Ureter (tissue), 1 donor: ENCODE measurements at places on chromosomes 7 and 10. TPM values are rescaled to one million over a fixed set of nuclear protein-coding genes. Genes with fewer than 3 reads are reported as not detected.

GRCh38 chr10:107894516-107894915, 730.0 kb upstream of the SORCS1 start:
- DNase-seq: no peak

DNA sequence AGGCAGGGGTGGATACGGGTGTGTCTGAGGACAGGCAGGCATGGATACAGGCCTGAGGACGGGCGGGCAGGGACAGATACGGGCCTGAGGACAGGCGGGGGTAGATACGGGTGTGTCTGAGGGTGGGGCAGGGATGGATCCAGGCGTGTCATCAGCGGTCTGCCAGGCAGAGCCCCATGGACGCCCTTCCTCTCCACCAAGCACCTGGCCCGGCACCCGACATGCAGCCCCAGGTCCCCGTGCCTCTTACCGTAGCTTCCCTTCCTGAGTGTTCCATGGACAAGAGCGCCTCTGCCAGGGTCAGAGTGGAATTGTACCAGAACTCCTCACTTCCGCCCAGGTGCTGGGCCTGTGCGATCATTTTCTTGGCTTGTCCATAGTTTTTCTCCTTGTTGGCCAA, 74.6 kb upstream of the NKX6-2 start:
- DNase-seq: peak; percentile 26

- no peak for DNase-seq
These were observed 171.1 kb upstream of the PHF14 start for GRCh38 chr7:10802526-10802925.

- DNase-seq: no peak
These were observed 142.6 kb upstream of the CAV2 start for GRCh38 chr7:116356979-116357378.

GRCh38 chr7:117111535-117111934, 158.2 kb downstream of the ST7 start:
- DNase-seq: no peak

DNA sequence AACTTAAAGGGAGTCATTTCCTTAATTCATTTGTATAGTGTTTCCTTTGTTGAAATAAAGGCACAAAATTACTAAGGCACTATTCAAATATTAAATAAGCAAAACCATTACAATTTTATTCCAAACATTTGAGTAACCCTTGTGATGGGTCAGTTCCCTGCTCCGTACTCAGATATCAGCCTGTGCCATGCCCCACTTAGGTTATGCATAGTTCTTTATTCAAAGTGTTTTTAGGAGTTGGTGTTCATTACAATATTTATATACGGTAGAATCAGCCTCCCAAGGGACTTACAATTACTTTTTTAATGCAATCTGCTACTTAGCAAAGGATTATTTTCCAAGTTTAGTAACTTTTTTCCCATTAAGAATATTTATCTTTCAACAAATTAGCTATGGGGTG, 119.3 kb upstream of the SEMA3D start:
- no peak for DNase-seq

DNA sequence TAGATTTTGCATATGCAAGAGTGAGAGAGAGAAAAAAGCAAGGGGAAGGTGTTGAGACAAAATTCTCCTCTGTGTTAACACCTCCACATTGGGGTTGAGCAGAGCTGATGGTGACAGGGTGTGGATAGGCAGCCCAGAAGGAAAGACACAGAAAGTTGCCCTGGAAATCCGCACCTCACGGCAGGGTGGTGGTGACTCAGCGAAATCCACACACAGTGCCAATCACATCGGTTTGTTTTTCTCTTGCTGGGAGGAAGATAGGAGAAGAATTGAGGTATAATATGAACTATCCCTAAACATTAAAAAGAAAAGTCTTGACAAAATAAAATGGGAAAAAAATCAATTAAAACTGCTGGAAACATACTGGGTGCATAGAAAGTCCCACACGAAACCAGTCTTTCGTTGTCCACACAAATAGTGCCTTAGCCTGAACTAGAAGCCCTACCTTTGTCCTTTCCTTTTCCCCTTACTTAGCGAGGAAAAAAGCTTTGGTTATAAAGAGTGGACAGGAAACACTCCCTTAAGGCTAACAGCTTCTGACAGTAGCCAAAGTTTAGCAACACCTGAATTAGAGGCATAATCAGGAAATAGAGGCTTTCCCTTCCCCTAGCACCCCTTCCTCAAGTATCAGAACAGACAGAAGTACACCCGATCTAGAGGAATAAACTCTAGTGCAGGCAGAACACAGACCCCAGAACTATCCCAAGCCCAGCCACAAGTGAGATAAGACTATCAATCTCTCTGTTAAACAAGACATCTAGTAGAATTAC, 39.2 kb upstream of the DNAJC1 start:
- DNase-seq: no peak

GRCh38 chr10:61195211-61195610, 251.2 kb upstream of the RHOBTB1 start:
- DNase-seq: no peak

GRCh38 chr7:156765901-156766656, 125.5 kb downstream of the RNF32 start:
- no peak for DNase-seq

GRCh38 chr10:17348501-17349349, 105.7 kb downstream of the ST8SIA6 start:
- DNase-seq: peak; percentile 70

- DNase-seq: no peak
These were observed 345.5 kb downstream of the GALNT17 start for GRCh38 chr7:71477441-71477840.

DNA sequence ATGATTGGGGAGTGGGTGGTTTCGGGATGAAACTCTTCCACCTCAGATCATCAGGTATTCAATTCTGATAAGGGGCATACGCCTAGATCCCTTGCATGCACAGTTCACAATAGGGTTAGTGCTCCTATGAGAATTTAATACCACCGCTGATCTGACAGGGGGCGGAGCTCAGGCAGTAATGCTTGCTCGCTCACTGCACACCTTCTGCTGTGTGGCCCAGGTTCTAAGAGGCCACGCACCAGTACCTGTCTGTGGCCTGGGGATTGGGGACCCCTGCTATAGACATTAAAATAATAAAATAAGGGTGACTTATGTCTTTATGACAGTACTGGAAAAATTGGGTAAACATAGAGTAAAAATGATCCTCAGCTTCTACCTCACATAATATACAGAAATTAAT, 66.1 kb downstream of the SAMD9 start:
- DNase-seq: no peak

DNA sequence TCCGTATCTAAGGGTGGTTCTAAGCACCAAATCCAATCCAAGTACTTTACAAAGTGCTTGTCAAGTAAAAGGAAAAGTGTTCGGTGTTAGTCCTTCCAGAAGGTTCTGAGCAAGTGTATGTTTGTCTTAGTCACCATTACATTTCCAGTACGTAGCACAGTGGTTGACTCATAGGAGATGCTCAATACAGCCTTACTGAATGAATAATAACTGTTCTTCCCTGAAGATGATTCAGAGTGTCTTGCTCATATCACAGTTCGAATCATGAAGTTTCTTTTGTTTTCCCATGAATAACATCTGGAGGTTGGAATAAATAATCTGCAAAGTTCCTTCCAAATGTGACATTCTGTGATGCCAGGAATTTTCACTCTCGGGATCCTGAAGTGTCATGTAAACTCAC, 53.4 kb downstream of the WNT2 start:
- no peak for DNase-seq

DNA sequence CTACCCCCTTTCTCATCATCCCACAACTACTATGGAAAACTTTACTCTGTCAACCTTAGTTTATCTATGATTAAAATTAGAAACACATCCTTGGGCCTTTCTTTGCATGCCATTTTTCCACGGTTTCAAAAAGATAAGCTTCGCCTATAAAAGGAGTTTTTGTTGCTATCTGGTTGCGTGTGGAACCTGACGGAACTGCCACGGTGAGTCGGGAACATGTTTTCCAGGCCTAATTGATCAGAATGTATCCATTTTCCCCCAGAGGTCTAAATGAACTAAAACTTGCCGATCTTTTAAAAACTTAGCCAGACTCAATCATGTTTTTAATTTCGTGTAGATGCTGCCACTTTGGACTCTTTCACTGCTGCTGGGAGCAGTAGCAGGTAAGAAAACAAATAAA, at the start of gene PNLIP:
Gene PNLIP (plus strand): TSS at position 176 of the 400 bp plus-strand sequence. CDS start 162 bp downstream, at position 338.
- DNase-seq: no peak

GRCh38 chr7:142854372-142855113, at the start of gene EPHB6:
Gene EPHB6, plus strand, starts transcription at chr7:142855076. Its CDS starts 8,152 bp downstream, at chr7:142863228.
- peak; percentile 88 for DNase-seq

- DNase-seq: no peak
These were observed 49.9 kb upstream of the TMEM26 start for GRCh38 chr10:61503051-61503450.

DNA sequence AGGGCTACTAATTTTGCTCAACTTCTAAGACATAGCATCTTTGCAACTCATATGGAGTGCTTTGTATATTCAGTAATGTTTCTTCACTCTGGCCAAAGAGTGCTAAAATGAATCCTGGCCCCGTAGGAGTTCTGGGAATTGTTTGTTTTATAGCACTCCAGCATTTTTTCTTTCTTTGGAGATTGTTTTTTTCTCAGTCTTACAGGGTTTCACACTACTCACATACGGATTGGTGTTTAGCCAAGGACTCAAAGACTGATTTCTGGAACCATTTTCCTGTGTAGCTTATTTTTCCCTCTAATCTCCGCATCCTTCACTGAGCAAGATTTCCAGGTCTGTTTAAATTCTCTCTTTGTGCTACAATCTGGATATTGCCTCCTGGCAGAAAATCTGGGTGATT, 6.4 kb downstream of the TAS2R41 start:
- DNase-seq: no peak

DNA sequence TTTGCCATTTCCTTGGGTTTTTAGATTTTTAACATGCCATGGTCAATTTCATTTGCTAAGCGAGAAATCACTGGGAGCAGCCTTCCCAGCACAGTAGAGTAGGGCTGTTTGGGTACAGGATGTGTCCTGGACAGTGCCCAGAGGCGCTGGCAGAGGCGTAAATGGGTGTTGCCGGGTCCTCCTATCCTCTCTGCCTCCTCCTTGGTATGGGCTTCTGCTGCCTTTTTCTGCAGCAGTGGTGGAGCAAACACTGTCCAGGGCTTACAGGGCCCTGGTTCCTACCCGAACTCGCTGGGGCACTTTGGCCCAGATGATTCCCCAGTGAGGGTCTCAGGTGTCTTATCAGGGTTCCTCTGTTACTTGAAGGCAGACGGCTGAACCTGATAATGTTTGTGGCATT, 298.3 kb downstream of the RPS24 start:
- peak; percentile 18 for DNase-seq

- no peak for DNase-seq
These were observed 298.6 kb downstream of the TFEC start for GRCh38 chr7:115731796-115732471.

DNA sequence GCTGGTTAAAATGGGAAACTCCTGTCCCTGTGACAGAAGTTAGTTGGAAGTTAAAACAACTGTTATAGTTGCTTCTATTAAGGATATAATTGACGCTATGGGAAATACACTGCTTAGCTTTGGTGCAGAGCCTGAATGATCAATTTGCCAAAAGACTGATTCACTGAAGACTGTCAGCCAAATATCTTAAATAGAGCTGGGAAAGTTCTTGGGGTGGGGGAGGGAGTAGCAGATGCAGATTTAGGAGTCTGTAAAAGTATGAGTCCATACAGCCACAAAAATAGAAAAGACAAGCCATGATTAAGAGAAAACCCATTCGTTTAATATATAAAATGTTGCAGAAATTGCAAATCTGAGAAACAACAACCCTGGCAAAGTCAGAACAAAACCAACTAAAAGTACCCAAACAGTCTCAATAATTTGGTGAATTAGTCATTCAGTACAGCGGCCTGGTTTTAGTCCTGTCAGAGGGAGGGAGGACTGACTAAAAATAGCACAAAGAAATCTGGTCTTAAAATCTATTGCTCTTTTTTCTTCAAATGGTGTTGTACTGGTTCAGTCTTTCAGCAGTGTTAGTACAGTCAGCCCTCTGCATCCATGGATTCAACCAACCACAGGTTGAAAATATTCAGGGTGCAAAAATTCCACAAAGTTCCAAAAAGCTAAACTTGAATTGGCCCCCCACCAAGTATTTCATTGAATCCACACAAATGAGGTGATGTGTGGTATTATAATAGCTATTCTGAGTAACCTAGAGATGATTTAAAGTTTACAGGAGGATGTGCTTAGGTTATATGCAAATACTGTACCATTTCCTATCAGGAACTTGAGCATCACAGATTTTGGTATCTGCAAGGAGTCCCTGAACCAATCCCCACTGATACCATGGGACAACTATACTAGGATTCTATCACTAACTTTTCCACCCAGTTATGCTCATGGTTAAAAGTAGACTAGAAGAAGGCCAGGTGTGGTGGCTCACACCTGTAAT, 30.0 kb downstream of the STK17A start:
- DNase-seq: no peak

DNA sequence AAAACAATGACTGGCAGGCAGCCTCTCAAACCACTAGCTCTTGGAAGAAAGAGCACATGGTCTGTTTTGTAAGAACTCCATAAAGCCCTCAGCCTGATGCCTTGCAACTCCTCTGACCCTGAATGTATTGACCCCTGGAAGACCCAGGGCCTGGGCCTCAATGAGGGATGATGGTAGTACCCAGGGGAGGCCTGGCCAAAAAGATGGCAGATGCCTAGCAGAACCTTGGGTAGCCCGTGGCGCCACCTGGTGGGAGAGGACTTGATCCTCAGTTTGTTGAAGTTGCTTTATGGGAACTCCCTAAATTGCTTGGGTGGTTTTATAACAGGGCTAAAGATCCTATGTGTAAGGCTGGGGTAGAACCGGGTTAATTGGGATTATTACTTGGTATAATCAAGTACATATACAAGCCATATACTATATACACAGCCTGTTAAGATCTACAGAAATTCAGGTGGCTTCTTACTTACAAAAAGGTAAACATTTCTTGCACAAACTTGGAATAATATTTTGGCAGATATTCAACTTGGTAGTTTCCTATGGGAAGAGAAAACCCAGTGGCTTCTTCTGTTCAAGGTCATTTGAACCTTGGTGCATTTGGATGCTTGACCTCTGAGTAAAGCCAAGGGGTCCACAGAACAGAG, 95.8 kb upstream of the CACUL1 start:
- DNase-seq: no peak

GRCh38 chr7:44292876-44293560, 32.4 kb downstream of the CAMK2B start:
- peak; percentile 34 for DNase-seq

GRCh38 chr7:29500719-29501118, 62.9 kb upstream of the PRR15 start:
- DNase-seq: no peak

Gene CABCOCO1
- 1.0 TPM for total RNA-seq

Gene LHFPL3
- not detected for total RNA-seq

Gene NOS3
- total RNA-seq: 50.7 TPM

Gene CACNB2
- total RNA-seq: 14.3 TPM

Gene UPK3BL2
- 132 TPM for total RNA-seq

Gene TRIM56
- 57.3 TPM for total RNA-seq

Gene PNLIPRP2
- not detected for total RNA-seq

Gene ZNF33A
- 48.8 TPM for total RNA-seq

Gene GSTO1
- total RNA-seq: 79.4 TPM

Gene STEAP2
- total RNA-seq: 47.1 TPM

Gene PRLHR
- total RNA-seq: not detected

Gene WDFY4
- total RNA-seq: 7.0 TPM

Gene NPC1L1
- 0.10 TPM for total RNA-seq

Gene COBL
- 1.3 TPM for total RNA-seq
